ENCODE measurements at places on chromosomes 16 and 17.

GRCh38 chr16:80171746-80172145 lies 369.0 kb upstream of the DYNLRB2 start:
- no peaks in the 10 kb centered on the region for H3K27me3 ChIP-seq
- no peak overlapping the region for H3K4me3 ChIP-seq
- DNase-seq = no peak
- H3K36me3 ChIP-seq = no peaks in the 10 kb centered on the region
- no peak overlapping the region for H3K27ac ChIP-seq

GRCh38 chr17:62865586-62865985 lies 57.5 kb upstream of the MARCHF10 start:
- H3K4me3 ChIP-seq = no peak overlapping the region
- no peak overlapping the region for H3K27ac ChIP-seq
- no peaks in the 10 kb centered on the region for H3K27me3 ChIP-seq
- H3K36me3 ChIP-seq = no peaks in the 10 kb centered on the region
- no peaks in the 10 kb centered on the region for H3K4me1 ChIP-seq

- H3K27ac ChIP-seq = no peak overlapping the region
- peaks cover 26% of the 10 kb centered on the region for H3K4me1 ChIP-seq
- H3K27me3 ChIP-seq = no peaks in the 10 kb centered on the region
- H3K36me3 ChIP-seq = no peaks in the 10 kb centered on the region
- DNase-seq = no peak
- no peak overlapping the region for H3K4me3 ChIP-seq
Observed at GRCh38 chr17:75009139-75009724, 3.2 kb upstream of the MRPL58 start.

DNA sequence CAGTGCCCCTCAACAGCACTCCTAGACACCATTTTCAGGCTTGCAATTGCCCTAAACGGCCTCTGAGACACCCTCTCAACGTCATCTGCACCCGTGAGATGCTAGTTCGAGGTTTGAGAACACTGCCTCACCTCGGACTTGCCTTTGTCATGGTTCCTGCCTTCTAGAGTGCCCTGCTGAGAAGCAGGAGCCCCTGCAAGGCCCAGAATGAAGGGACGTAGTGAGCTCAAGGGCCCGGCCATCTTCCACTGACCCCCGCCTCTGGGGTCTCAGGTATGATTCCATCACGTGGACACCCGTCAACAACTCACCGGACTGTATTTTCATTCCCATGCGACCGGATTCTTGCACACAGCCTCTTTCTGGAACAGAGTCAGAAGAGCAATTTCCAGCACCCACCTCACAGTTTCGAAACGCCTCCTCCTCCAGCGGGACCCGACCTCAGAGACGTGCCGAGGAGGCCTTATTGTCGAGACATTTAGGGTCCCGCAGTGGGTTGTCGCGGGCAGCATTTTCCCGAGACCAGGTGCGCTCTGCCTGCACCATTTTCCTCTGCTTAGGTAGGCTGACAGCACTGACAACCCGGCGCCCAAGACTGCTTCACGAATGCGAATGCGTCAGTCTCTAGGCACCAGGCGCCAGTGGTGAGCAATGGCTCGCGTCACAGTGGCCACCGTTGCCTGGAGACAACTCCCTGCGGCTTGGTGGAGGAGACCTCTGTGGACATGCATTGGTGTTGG lies 999.9 kb downstream of the KCNJ18 start:
- H3K4me1 ChIP-seq = no peaks in the 10 kb centered on the region
- H3K27ac ChIP-seq = no peak overlapping the region
- no peak overlapping the region for H3K4me3 ChIP-seq
- no peaks in the 10 kb centered on the region for H3K27me3 ChIP-seq

DNA sequence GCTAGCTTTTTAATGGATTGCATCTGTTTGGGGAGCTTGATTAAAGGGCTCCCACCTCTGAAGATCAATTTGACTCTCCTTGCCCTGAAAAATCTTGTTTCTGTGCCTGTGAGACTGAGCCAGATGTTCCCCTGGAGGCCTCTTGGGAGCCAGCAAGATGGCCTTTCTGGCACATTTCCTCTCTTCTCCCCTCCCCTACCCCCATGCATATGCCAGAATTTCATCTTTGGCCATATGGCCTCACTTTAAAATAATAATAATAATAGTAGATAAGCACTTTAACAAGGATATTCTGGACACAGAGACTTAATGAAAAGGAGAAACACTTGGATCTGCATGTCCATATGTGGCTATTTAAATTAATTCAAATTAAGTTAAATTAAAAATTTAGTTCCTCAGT lies 144.1 kb upstream of the CES5A start:
- no peaks in the 10 kb centered on the region for H3K27me3 ChIP-seq
- H3K4me3 ChIP-seq = no peak overlapping the region
- H3K27ac ChIP-seq = no peak overlapping the region
- H3K4me1 ChIP-seq = no peaks in the 10 kb centered on the region
